ENCODE measurements at places on chromosomes 7 and 10. TPM values are rescaled to one million over a fixed set of nuclear protein-coding genes. Genes with fewer than 3 reads are reported as not detected.

- peaks cover 5% of the 10 kb centered on the region for H3K4me1 ChIP-seq
- no peak overlapping the region for H3K4me3 ChIP-seq
- H3K27ac ChIP-seq, result no peak overlapping the region
- H3K36me3 ChIP-seq, result no peaks in the 10 kb centered on the region
- H3K27me3 ChIP-seq, result no peaks in the 10 kb centered on the region
These were observed 195.9 kb downstream of the CFTR start for GRCh38 chr7:117675497-117676435.

GRCh38 chr7:80981405-80981804, 62.6 kb upstream of the SEMA3C start:
- H3K4me1 ChIP-seq, result no peaks in the 10 kb centered on the region
- no peak overlapping the region for H3K27ac ChIP-seq
- no peaks in the 10 kb centered on the region for H3K27me3 ChIP-seq

GRCh38 chr7:79340212-79340611, 113.3 kb downstream of the MAGI2 start:
- H3K27ac ChIP-seq, result no peak overlapping the region
- no peak for DNase-seq
- no peaks in the 10 kb centered on the region for H3K36me3 ChIP-seq
- H3K4me3 ChIP-seq, result no peak overlapping the region
- H3K4me1 ChIP-seq, result no peaks in the 10 kb centered on the region
- H3K27me3 ChIP-seq, result no peaks in the 10 kb centered on the region

- H3K36me3 ChIP-seq, result no peaks in the 10 kb centered on the region
- peak; percentile 68 for DNase-seq
- peak overlapping the region; percentile 38 for H3K27ac ChIP-seq
- H3K4me1 ChIP-seq, result no peaks in the 10 kb centered on the region
- peaks cover 1% of the 10 kb centered on the region for H3K27me3 ChIP-seq
These were observed 6.2 kb upstream of the RRP12 start for GRCh38 chr10:97407211-97407951.

- no peak for DNase-seq
- peaks cover 4% of the 10 kb centered on the region for H3K4me1 ChIP-seq
- H3K36me3 ChIP-seq, result no peaks in the 10 kb centered on the region
- H3K4me3 ChIP-seq, result no peak overlapping the region
- H3K27ac ChIP-seq, result peak overlapping the region; percentile 78
These were observed 125.8 kb upstream of the PTN start for GRCh38 chr7:137469191-137469811.

- H3K4me1 ChIP-seq, result peaks cover 4% of the 10 kb centered on the region
- H3K36me3 ChIP-seq, result no peaks in the 10 kb centered on the region
- DNase-seq, result no peak
- no peak overlapping the region for H3K4me3 ChIP-seq
These were observed 21.9 kb upstream of the CREB5 start for GRCh38 chr7:28390426-28390825.

The GNAI1 gene
- 61.9 TPM for total RNA-seq

The CCDC172 gene
- total RNA-seq, result not detected

The TAS2R41 gene
- not detected for total RNA-seq

The FOXP2 gene
- 72.1 TPM for total RNA-seq

The BAIAP2L1 gene
- total RNA-seq, result 0.66 TPM

The GLCCI1 gene
- total RNA-seq, result 30.7 TPM
